ENCODE measurements at places on chromosomes 16 and 17.
A peak's percentile ranks its signal among the peaks of the same experiment; 100 is the strongest.

DNA sequence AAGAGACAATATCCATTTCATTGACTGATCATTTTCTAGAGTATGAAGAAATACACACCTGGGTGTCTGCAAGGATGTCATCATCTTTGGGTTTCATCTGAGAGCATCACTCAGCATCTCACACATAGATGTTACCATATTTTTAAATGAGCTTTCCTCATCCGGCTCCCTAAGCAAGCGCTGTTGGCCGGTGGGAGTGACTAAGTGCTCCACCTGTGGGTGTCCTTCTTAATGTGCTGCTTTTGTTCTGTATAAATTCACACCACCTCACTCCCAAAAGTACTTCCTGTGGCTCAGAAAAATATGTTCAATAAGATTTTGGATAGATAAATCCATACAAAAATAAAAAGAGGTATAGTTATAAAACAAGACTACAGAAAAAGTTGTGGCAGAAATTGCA lies 7.4 kb downstream of the SSTR2 start:
- no peak for DNase-seq

GRCh38 chr17:45241328-45242028 lies 19.8 kb downstream of the FMNL1 start:
- no peak for DNase-seq

GRCh38 chr17:73533127-73533526 lies 111.1 kb downstream of the SDK2 start:
- no peak for DNase-seq

- no peak for DNase-seq
Measured at GRCh38 chr16:56974549-56975300, 13.0 kb downstream of the CETP start.

- DNase-seq: no peak
Measured at GRCh38 chr17:17671369-17672129, 9.7 kb upstream of the RAI1 start.

DNA sequence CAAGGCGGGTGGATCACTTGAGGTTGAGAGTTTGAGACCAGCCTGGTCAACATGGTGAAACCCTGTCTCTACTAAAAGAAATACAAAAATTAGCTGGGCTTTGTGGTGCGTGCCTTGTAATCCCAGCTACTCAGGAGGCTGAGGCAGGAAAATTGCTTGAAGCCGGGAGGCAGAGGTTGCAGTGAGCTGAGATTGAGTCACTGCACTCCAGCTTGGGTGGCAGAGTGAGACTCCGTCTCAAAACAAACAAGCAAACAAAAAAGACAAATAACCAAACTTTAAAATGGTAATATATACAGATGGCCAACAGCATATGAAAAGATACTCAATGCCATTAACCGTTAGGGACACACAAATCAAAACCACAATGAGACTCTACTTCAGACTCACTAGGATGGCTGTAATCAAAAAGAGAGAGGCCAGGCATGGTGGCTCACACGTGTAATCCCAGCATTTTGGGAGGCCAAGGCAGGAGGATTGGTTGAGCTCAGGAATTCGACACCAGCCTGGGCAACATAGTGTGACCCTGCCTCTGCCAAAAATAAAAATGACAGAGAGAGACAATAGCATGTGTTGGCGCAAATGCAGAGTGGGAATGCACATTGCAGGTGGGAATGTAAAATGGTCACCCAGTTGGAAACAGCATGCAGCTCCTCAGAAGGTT lies 21.3 kb downstream of the SULT1A2 start:
- DNase-seq: no peak

GRCh38 chr17:41785091-41785858 lies 1.2 kb downstream of the JUP start:
- DNase-seq: no peak

DNA sequence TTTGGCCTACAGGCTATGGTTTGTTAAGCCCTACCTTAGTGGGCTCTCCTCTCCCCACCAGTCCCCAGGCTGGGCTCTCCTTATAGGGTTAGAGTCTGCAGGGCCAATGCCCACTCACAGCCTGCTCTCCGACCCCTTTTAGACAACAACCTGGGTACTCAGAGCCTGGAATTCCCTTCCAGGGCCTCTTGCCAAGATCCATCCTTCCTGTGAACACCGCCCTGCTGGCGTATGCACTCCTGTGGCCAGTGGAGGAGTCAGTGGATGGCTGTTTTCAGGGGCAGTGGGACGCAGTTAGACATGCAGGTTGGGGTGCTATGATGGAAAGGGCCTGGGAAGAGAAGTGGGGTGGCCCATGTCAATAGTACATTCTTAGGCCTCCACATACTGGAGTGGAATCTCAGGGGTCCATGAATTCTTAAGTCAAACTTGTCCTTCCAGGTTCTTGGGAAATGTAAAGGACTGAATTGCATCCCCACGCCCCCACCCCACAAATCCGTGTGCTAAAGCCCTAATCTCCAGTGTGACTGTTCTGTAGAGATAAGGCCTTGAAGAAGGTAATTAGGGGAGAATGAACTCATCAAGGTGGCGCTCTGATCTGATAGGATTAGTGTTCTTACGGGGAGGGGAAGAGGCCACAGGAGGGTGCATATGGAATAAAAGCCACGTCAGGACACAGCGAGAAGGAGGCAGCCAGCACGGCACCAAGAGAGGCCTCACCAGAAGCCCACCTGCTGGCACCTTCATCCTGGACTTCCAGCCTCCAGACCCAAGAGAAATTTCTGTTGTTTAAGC lies 81.6 kb upstream of the CACNG5 start:
- DNase-seq: no peak

- no peak for DNase-seq
Measured at GRCh38 chr17:69547947-69548346, 133.4 kb downstream of the MAP2K6 start.

- DNase-seq: no peak
Measured at GRCh38 chr16:51382211-51382610, 231.1 kb upstream of the SALL1 start.

DNA sequence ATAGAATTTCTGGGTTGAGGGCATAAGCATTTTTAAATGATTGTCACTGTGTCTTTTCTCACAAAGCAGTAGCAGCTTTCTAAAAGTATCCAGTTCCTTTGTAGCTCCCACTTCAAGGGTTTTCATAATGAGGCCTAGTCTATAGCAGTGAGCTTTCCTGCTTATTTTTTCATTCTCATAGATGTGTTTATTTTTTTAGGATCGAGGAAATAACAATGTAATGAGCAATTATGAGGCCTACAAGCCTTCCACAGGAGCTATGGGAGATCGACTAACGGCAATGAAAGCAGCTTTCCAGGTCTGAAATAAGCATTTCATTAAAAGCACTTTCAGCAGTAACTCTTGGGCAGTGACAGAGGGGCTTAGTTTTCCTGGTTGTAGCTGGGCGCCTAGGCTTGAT lies 10.6 kb upstream of the PSMC5 start:
- DNase-seq: no peak

DNA sequence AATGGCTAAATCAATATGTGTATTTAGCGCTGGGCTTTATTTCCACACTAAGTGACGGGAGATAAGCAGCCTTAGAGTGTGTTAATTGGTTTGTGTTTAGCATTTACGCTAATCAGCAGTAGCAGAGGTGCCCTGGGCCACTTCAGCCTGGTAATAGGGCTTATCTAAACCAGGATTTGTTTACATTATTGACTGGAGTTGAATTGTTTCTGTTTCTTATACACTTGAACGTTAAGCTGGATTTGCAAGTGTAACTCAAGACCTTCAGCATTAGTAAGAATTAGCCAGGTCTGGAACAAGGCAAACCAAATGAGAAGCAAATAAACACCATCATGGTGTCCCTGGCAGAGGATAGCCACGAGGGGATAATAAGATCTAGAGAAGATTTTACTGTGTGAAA lies 313.6 kb downstream of the HS3ST4 start:
- DNase-seq: no peak

DNA sequence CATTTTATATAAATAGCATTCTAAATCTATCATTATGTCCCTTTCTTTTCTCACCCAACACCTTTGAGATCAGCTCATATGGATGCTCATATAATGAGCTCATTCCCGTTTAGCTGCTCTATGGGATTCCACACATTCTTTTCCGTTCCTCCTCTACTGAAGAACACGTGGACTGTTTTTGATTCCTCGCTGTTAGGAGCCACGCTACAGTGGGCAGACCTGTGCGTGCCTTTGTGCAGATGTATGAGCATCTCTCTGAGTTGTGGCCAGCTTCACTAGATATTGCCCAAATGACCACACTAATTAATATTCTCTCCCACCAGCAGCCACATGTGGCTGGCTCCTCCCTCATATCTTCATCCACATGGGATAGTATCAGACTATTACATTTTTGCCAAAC lies 6.0 kb upstream of the TNFRSF13B start:
- no peak for DNase-seq

DNA sequence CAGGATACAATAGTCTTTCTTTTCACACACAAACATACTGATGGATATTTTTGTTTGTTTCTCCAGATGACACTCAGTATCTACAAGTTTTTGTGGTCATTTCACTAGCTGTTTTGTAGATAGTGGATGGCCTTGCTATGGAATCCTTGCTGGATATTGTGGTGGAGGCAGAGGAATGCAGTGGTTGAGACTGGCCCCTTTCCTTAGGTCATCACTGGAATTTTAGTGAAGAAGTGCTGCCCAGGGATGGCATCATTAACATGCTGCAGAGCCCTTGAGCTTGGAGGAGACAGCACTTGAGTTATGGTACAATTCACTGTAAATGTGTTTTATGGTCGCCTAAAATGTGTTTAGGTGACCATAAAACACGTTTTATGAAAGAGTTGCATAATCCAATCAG lies 455.9 kb upstream of the HSBP1 start:
- no peak for DNase-seq

DNA sequence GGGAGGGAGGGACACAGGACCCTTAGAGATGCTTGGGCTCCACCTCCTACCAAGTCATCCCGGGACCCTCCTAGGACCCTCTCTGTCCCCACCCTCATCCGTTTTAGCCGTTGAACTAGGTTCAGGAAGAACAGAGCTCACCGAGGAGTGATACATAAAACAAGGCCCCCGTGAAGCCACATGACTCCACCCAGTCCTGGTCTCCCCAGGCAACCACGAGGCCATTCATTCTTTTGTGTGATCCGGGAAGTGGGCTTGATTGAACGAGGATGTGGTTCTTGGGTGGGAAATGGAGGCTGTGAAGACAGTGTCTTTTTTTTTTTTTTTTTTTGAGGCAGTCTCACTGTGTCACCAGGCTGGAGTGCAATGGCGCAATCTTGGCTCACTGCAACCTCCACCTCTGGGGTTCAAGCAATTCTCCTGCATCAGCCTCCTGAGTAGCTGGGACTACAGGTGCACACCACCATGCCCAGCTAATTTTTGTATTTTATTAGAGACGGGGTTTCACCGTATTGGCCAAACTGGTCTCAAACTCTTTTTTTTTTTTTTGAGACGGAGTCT lies 14.8 kb downstream of the TRARG1 start:
- DNase-seq: peak; percentile 48

GRCh38 chr16:12255473-12255872 lies 278.9 kb downstream of the SNX29 start:
- no peak for DNase-seq

DNA sequence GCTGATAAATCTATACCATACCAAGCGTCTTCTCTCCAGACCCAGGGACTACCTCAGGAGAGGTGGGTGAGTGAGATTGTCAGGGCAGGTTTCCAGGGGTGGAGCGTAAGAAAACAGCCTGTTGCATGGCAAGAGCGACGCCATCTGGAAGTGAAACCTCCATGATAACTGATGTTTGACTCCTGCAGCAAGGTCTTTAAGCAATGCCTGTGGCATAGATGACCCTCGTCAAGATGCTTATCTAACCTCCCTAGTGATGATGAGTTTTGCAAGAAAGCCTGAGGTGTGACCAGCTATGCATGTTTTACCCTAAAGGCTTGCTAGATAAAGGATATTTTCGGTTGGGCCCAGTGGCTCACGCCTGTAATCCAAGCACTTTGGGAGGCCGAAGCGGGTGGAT lies 71.6 kb downstream of the GSG1L start:
- no peak for DNase-seq

DNA sequence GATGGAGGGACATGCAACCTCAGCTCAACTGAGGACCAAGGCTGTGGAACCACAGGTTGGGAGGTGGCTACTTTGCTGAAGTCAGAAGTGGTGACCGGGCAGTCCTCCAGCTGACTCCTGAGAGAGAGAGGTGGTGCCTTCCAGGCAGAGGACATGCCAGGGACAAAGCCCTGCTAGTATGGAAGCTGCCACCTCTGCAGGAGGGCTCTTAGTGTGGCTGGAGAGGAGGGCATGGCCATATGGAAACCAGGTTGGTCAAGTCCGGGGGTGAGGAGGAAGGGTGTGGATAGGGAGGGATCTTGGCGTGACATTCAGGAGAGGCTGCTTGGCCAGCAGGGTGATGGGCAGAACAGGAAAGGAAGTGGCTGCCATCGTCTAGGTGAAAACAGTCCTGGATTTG lies 5.7 kb downstream of the C16orf86 start:
- DNase-seq: no peak

DNA sequence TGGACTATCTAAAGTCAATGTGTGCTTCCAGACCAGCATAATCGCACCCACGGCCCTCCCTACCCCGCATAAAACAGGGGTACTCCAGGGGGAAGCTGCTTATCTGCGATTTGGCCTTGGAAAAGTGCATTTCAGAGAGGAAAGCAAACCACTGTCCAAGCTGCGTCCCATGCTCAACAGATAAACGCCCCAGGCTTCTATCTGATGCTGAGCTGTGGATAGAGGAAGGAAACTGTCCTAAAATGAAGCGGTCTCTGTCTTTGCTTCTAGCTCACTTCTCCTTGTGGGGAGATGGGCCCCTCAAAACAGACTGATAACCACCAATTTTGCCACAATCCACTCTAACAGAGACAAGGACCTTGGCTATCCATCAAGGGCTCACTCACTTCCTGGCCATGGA lies 160.5 kb upstream of the TNRC6C start:
- no peak for DNase-seq

DNA sequence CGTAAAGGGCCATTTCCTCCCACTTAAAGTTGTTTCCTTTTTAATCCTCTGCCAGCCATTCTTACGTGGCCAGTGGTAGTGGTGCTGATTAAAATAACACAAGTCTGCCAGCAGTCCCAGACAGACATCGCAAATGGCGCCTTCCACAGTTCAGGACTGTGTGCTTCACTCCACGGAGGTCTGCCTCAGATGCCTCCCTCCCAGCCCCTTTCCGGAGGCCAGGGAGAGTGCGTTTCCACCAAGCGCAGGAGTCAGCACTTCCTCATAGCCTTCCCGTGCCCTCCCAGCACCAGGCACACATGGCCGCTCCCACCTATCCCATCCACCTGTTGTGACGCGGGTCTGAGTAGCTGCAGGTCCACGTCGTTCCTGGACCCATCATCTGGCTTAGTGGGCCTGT lies 205.6 kb downstream of the RPTOR start:
- no peak for DNase-seq

- no peak for DNase-seq
Measured at GRCh38 chr17:35774499-35774898, 13.8 kb downstream of the C17orf50 start.

GRCh38 chr16:50467943-50468748 lies 80.0 kb upstream of the NKD1 start:
- no peak for DNase-seq
